ENCODE measurements at places on chromosomes 6 and 20.
A peak's percentile ranks its signal among the peaks of the same experiment; 100 is the strongest.

- no peak for DNase-seq
- H3K4me3 ChIP-seq: no peak overlapping the region
- no peak overlapping the region for H3K27ac ChIP-seq
Observed at GRCh38 chr6:112155886-112156285, 68.5 kb downstream of the FAM229B start.

DNA sequence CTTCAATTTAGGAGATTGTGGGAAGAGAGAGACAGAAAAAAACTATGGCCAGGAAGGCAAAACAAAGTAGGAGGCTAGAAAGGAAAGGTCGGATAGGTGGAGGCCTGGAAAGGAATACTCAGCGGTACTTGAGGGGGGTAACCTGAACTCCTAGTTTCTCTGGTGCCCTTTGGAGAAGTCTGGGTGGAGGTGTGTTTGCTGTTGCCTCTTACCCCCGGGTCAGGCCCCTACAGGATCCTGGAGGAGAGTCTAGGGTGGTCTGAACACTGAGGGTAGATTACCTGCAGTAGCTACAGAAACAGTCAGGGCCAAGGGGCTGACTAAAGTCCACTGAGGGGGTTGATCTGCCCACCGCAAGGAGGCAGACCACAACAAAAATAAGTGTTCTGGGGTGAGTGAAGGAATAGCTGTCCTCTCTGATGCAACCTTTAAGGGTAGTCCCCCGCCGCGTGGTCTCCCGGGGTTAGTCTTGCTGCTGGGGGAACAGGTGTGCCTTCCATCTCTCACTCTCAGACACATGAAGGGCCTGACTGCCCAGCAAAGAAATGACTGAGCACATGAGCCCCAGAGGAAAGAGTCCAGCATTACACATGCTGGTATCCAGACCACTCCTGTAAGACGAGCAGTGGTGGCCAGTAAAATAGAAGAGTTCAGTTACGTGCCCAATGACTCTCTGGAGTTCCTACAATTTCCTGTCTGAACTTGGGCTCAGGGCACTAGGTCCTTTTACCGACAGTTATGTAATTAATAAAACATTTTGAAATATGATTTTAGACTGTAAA is 59.5 kb downstream of the MTHFD1L start:
- no peak overlapping the region for H3K27ac ChIP-seq
- peaks cover 68% of the 10 kb centered on the region for H3K36me3 ChIP-seq
- DNase-seq: no peak
- H3K4me3 ChIP-seq: no peak overlapping the region
- H3K4me1 ChIP-seq: no peaks in the 10 kb centered on the region
- H3K27me3 ChIP-seq: no peaks in the 10 kb centered on the region

DNA sequence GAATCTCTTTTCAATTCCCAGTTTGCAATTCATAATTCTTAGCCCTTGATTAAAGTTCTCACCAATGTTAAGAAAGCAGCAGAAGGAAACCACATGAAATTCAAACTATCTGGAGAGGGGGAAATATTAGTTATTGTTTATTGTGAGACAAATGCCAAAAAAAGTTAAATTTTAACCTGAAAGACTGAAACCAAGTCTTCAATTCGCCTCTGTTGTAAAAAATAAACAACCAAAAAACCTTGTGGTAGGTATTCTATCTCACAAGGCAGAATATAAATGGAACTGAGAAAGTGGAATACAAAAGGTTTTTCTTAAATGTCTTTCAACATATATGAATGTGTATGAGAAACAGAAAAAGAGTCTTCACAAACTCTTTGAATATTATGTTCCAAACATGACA is 24.8 kb downstream of the TMX4 start:
- H3K36me3 ChIP-seq: peaks cover 15% of the 10 kb centered on the region
- H3K27ac ChIP-seq: no peak overlapping the region
- H3K27me3 ChIP-seq: no peaks in the 10 kb centered on the region
- H3K4me1 ChIP-seq: no peaks in the 10 kb centered on the region
- DNase-seq: no peak

GRCh38 chr20:47818996-47819609 is 33.8 kb upstream of the SULF2 start:
- no peaks in the 10 kb centered on the region for H3K36me3 ChIP-seq
- peak; percentile 78 for DNase-seq
- H3K27ac ChIP-seq: no peak overlapping the region
- no peaks in the 10 kb centered on the region for H3K4me1 ChIP-seq

DNA sequence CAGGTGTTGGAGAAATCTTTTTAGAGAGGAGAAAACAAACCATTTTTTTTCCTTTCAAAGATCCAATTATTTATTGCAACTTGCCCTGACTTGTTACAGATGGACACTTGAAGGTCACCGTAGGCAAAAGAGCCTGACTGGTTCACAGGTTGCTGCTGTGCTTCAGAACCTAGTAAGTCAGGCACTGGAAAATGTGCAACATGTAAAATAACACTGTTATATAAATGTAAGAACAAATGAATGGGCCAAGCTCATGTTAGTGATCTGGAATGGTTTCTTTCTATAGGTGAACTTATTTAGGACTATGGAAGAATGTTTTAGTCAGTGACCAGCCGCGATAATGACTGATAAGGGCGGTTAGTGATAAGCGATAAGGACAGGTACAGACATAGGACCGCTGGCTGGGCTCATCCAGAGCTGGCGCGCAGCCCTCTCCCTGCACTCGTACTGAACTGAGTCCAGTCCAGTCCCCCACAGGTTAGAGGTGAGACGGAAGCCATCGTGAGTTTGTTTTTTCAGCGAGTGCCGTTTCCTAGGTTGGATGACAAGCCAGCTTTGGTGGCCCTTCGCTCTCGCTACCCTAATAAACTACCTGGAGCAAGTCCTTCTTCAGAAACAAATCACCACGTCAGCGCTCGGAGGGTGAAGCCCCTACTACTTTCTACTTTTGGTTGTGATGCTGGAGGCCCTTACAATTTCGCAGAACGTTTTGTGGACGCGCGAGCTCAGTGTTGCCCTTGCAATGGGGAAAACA is 94.4 kb upstream of the PRDM1 start:
- H3K27me3 ChIP-seq: peaks cover 15% of the 10 kb centered on the region
- peak overlapping the region; percentile 94 for H3K4me3 ChIP-seq
- no peaks in the 10 kb centered on the region for H3K36me3 ChIP-seq

DNA sequence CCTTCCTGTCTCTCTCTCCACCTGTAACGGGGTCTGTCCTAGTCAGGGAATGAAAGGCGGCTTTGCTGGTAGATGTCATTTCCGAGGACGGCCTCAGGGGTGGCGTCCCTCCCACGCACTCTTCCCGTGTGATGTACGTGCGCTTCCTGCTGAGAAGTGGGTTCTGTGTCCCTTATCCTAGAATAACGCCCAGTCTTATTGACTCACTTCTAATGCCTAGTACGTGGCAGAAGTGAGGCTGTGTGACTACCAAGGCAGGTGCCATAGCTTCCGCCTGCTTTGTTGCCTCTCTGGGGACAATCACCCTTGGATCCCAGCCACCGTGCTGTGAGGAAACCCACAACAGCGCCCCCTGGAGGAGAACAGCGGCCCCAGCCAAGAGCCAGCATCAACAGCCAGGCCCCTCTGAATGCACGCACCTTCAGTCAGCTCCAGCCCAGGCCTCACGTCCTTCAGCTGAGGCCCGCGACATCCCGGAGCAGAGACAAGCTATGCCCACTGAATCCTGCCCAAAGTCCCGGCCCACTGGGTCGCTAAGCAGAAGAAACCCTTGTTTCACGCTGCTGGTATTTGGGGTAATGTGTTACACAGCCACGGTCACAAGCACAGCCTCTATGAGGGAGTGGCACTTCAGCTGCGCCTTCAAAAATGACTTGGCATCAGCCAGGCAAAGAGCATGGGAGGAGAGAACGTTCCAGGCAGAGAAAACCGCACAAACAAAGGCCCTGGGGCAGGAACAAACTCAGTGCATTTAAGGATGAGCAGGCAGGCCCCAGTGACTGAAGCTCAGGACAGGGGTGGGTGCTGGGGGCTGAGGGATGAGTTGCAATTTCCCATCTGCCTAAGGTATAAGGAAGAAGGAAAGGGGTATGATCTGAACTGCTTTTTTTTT is 224.2 kb downstream of the NFATC2 start:
- no peak overlapping the region for H3K27ac ChIP-seq
- H3K4me1 ChIP-seq: peaks cover 4% of the 10 kb centered on the region
- no peaks in the 10 kb centered on the region for H3K36me3 ChIP-seq
- H3K27me3 ChIP-seq: no peaks in the 10 kb centered on the region
